ACHN (cell line): ENCODE measurements at places on chromosomes 3 and 15.

- no peak for DNase-seq
Measured at GRCh38 chr3:70393881-70394612, 81.6 kb upstream of the MDFIC2 start.

- no peak for DNase-seq
Measured at GRCh38 chr3:44865272-44866035, 3.7 kb downstream of the TMEM42 start.

DNA sequence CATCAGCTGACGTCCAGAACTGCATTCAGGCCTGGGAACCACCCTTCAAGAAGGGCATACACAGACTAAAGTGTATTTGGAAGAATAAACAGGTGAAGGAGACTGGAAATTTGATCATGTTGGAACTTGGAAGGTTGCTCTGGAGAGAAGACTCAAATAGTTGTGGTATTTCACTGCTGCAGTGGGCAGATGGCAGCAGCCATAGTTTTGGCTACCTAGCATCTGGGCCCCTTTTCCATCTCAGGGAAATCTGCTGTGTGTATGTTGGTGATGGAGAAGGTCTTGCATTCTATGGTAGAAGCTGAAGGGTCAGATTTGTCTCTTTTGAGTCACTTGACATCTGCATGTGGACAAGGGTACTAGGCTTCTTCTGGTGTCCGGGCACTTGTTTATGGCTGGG, 114.4 kb upstream of the FGF7 start:
- no peak for DNase-seq

DNA sequence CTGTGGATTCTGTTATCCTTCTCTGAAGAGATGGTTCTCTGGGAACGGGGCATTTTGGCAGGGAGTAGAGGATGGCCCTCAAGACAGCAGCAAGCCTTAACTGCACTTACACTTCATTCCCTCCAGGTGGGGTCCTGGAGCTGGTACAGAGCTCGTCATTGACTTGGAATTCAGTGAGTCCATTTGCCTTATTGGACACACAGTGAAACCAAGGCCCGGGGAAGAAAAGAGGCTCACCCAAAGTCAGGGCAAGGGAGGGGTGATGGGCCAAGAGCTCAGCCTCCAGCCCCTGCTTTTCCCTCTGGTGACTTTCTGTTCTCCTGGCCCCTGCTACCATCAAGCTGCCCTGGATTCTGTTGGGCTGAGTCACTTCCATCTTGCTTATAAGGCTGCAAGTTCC, 125.6 kb downstream of the ETFA start:
- DNase-seq, result peak; percentile 69

GRCh38 chr3:37969596-37970100, 20.9 kb upstream of the VILL start:
- DNase-seq, result no peak

- no peak for DNase-seq
Measured at GRCh38 chr15:80815106-80815505, 35.9 kb downstream of the CEMIP start.

DNA sequence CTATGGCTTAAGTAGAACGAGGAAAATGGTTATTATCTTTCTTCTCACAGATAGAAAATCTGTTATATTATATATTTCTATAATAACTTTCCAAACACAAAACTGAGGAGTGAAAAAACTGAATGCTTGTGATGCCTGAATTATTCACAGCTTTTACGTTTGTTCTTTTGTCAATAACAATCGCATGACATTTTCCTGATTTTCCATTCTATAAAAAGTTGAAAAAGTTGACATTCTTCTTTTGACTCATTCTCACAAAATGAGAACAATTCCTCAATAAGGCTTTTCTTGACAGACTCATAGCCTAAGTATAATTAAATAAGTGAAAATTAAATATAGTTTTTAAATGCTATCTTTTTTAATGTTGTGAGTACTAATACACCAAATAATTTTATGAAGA, 288.8 kb upstream of the TGFBR2 start:
- DNase-seq, result no peak

DNA sequence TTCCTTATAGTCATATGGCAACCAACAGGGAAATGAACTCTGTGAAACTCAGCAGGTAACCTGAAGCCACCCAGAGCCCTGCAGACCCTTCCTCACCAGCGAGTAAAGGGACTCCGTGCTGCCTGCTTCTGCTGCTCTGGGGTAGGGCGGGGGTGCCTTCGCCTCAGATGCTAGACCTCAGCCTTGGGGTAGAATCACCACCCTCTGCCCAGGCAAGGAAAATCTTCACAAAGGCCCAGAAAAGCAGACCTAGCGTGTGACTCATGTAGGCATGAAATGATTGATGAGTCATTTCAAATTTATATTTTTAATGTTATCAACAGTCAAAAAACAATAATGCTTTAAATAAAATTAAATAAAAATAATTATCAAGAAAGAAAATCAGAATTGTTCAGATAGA, 6.6 kb downstream of the STIMATE start:
- no peak for DNase-seq

DNA sequence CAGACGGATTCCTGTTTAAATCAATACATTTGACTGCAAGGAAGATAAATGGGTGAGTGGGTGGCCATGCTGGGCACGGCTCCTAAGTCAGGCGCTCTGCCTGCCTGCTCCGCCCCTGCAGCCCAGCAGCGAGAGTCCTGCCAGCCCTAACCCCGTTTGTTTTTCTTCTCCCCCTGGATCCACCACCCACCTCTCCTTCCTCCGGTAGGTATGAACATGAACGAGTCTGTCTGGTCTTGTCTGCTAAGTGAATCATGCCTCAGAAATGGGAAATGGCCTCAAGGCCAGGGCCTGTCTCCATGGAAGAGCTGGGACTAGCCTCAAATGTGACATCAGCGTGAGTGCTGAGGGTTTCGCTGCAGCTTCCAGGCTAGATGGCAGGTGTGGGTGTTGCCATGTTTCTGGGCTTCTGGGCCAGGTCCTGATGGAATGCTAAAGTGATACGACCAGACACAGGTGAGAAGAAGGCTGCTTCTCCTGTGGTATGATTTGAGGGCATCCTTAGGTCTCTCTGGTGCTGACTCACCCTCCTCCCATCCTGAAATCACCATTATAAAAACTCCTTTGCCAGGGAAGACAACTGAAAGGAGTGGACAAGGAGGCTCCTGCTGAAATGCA, 5.6 kb upstream of the FEM1B start:
- peak; percentile 53 for DNase-seq

DNA sequence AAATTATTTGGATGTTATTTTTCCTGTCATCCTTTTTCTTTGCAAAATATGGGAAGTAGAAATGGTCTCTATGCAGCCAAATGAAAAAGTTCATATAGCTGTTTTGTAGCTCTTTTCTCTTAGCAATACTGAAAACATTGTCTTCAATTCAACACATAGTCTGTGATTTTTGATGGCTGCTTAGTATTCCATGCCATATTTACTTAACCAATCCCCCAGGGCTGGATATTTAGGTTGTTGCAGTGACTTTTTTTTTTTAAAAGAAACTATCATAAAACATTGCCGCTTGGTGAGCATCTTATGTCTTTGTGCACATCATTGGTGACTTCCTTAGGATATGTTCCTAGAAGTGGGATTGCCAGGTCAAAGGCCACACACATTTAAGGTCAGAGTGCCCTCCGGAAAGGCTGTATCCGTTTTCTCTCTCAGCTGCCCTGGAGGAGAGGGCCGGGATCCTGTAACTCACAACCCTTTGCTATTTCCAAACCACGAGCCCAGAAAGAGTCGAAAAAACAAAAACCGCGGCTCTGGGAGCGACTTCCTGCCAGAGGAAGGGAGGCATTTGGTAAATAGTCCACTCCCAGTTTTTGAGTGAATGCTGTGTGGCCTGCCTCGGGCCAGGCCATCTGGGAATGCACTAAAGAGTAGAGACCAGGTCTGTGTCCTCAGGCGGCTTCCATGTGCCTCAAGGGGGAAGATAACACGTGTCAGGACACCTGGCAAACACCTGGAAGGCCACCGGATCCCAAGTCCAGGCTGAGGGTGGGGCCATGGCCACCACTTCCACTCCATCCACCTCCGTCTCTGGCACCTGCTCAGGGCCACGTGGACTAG, 41.9 kb downstream of the SMAD6 start:
- DNase-seq, result no peak
